ENCODE measurements at places on chromosomes 6 and 20. TPM values are rescaled to one million over a fixed set of nuclear protein-coding genes. Genes with fewer than 3 reads are reported as not detected.
A peak's percentile ranks its signal among the peaks of the same experiment; 100 is the strongest.

DNA sequence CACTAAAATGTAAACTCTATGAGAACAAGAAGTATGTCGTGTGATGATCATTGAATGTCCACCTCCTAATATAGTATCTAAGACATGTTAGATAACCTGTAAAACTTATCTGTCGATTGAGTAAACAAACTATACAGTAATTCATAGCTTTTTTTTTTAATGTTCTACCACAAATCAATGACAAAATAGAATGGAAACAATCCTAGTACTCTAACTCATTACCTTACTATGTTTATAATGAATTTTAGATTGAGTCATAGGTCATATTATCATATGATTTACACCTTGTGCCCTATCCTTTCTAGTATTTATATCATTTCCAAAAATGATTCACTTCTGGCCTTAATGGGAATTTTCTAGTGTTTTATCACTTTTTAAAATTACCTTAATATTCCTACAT, 6.1 kb downstream of the VTA1 start:
- DNase-seq: no peak

GRCh38 chr6:75024828-75025227, 181.0 kb downstream of the COL12A1 start:
- DNase-seq: peak; percentile 81

DNA sequence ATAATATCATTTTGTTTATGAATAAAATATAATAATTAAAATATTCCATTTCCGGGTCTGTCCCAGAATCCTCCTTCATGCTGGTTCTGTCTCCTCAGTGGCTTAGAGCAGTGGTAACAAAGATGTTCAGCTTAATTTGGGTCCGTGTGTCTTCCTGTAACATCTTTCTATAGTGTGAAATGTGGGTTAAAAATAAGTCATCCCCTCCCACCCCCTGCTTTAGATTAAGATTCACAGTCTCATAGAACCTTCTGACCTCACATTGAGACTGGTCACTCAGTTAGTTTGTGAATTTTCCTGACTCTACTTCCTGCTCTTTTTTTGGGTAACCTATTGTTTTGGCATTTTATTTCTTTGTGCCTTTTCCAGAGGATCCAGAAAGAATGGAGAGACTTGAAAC, 55.2 kb downstream of the SLX4IP start:
- DNase-seq: no peak

Gene PPP1R3D
- 1.7 TPM for polyA plus RNA-seq

Gene TCP11
- 0.18 TPM for polyA plus RNA-seq

Measured in endothelial cell of umbilical vein (primary cell).